ENCODE measurements at places on chromosomes 1 and 21. TPM values are rescaled to one million over a fixed set of nuclear protein-coding genes. Genes with fewer than 3 reads are reported as not detected.

CORT gene
- polyA plus RNA-seq: 0.91 TPM

TMEM183A gene
- polyA plus RNA-seq: 79.8 TPM

PKP1 gene
- polyA plus RNA-seq: 0.11 TPM

RSPH1 gene
- polyA plus RNA-seq: 15.3 TPM

TEDDM1 gene
- 0.08 TPM for polyA plus RNA-seq

MYBPH gene
- 0.32 TPM for polyA plus RNA-seq

CYP4Z1 gene
- polyA plus RNA-seq: 0.12 TPM

ANKRD45 gene
- polyA plus RNA-seq: 7.6 TPM

DISP1 gene
- polyA plus RNA-seq: 14.7 TPM

LAPTM5 gene
- polyA plus RNA-seq: 12.8 TPM

DNA sequence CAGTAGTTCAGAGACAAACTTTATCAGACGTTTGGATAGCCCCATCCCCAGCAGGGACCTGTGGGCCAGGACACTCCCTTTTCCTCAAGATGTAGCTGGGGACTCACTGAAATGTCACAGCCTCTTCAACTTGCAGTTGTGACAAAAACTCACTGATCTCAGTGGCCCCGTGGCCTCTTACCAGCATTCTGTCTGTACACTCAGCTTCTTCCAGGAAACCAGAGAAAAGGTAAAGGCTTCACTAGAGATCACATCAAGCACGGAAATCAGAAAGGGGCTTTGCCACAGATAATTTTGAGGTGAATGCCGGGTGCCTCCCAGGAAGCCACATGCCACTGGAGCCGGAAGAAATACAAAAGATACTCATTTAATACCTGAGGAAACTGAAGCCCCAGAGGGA, 122.2 kb downstream of the CCDC185 start:
- DNase-seq: no peak

GRCh38 chr1:154265586-154265985, 6.8 kb upstream of the HAX1 start:
- DNase-seq: no peak

GRCh38 chr1:229185963-229186362, 84.9 kb upstream of the RAB4A start:
- no peak for DNase-seq

- no peak for DNase-seq
These were observed 124.1 kb downstream of the DISP1 start for GRCh38 chr1:222938986-222939385.

DNA sequence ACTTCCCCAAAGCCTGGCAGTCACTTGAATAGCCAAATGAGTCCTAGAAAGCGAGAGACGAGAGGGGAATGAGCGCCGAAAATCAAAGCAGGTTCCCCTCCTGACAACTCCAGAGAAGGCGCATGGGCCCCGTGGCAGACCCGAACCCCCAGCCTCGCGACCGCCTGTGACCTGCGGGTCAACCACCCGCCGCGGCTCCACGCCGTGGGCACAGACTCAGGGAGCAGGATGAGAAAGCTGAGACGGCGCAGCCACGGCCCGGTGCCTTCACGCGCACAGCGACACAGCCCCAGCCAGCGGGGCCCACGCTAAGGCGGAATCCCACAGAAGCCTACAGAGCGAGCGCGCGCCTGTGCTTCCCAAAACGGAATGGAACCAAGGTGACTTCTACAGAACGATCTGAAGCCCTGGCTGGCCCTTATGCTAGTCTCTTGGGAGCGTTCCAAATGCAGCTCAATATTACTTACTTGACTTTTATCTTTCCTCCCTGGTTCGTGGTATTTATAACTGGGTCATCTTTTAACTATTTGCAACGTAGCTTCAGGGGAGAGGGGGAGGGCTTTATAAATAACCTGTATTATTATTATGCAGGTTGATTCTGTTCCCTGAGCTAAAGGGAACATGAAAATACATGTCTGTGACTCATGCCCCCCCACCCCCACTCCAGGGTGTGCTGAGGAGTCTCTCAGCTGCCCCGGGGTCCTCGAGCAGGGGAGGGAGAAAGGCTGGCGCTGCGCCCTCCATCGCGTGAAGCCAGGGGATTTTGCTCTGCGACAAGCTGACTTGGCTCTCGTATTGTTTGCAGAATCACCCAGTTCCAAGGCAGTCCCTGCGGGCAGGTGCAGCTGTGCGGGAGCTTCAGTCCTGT, 1.7 kb downstream of the TSPEAR start:
- DNase-seq: no peak

DNA sequence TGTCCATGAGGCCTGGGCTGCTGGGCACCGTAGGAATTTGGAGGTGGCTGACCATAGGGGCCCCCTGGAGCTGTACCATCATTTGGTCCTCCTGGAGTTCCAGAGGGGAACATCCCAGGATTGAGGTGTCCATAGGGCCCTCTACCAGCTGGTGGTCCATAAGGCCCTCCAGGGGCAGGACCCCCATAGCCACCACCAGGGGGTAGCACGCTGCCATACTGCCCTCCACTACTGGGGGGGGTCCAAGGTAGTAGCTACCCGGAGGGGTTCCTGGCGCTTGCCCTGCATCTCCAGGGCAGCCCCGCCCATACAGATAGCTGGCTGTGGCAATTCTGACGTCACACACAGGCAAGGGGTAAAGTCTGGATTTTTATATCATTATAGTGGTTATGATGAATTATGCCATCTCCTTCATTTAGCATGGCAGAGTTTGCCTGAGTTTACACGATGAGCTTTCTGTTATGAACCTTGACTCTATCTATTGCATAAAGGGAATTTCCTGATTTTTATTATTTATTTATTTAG, 13.2 kb downstream of the MDM4 start:
- DNase-seq: no peak

GRCh38 chr1:231016966-231017365, 23.1 kb downstream of the FAM89A start:
- DNase-seq: no peak

DNA sequence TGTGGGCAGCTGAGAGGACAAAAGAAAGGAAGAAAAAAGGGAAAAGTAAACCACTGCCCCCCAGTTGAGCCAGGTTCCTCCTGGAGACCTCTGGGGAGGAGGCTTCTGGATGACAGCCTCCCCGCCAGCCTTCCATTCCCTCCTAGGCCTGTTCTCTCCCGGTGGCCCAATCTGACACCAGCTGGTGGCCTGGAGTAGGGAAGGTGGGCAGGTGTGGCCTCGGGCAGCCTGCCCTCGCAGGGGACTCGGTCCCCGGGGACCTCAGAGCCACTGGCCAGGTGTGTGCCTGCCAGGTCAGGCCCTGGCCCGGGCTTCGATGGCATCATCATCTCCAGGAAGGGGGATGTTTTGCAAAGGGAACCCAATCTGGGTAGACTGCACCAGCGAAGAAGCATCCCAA, 159.0 kb downstream of the CASZ1 start:
- no peak for DNase-seq

DNA sequence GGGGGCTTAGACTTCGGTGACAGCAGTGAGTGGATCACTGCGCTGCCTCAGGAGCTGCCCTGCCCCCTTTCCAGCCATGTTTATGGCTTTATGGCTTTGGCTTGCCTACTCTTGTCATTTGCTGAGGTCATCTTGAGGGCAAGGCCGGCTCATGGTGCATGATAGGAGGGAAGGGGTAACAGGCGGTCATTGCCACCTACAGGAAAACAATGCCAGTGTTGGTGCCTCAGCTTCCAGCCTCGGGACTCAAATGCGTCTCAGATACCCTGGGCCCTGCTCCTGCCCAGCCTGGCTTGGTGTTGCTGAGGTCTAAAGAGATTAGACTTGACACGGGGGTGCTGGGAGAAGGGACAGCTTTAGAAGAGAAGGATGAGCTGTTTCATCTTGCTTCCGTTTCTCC, 14.5 kb downstream of the KDF1 start:
- DNase-seq: no peak

DNA sequence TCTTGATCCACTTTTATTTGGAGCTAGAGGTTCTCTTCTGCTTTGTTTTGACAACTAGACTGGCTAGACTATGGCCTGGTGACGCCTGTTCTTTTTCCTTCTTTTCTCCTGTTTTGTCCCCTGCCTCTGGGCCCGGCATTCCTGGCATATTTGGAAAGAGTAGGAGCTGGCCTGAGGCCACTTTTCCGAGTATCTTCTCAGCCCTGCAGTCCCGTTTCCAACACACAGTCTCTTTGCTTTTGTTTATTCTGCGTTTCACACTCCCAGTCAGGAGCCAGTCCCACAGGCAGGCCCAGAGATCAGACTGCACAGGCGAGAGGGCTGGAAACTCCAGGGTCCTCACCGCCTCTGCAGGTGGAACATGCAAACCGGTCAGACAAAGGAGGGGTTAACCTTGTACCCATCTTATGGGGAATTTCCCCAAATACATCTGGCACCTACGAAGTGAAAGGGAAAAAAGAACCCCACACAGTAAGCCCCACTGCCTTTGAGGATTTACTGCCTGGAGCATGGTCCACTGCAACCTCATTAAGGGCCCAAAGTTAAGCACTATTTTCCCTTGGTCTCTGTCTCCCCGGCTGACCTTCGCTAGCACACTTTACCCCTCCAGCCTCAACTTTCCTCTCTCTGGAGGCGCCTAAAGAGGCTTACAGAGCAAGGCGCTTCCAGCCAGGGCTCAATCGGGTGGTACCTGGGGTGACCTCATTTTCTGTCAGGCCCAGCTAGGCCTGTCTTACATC, 141.1 kb downstream of the TOMM20 start:
- DNase-seq: no peak

DNA sequence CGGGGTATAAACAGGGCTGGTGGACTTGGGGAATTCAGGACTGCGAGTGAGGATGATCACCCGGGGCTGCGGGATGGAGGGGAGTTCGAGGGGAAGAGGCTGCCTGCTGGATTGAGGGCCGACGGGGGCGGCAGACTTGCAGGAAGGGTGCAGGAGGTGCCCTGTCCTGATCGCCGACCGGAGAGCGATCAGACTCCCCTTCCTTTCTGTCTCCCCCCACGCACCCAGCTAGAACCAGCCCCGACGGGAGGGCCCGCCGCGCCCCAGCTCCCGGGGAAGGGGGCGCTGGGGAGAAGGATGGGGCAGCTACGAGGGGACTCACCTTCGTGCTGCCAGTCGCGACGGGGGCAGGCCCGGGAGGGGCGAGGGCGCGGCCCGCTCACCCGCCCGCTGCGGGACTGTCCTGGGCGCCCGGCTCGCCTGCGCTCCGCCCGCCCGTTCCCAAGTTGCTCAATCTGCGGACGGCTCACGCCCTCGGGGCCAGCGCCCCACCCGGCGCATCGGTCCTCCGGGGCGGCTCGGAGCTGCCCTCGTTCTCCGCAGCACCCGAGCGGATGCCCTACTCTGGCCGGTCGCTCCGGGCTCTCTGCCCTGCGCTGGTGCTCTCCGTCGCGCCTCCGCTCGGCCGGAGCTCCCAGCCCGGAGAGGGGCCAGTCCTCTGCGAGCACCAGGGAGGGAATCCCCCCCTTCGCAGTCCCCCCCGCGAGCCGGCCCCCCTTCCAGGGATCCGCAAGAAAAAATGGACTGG, at the start of gene RSPO1:
Gene RSPO1 (minus strand): TSS at position 649 of the 748 bp plus-strand sequence. CDS start 5,231 bp downstream, outside the sequence.
- DNase-seq: no peak

- DNase-seq: no peak
These were observed 121.2 kb downstream of the EPHB2 start for GRCh38 chr1:22831729-22832413.

DNA sequence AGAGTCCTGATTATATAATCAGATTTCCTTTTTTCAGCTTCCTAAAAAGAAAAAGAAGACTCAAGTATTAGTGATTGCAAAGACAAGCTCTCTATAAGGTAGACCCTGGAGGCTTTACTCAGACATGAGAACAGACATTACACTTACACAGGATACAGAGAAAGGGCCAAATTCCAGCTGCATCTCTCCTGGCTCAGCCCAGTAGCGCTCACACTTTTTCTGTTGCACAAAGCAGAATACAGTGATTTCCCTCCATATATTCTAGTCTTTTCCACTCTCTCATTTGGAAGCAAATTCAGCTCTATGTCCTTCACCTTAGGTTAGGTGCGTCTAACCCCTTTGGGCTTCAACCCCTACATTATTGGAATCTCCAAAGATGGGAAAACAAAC, 15.1 kb downstream of the PTPN22 start:
- no peak for DNase-seq

GRCh38 chr1:16386454-16387113, 19.5 kb downstream of the SZRD1 start:
- DNase-seq: no peak

DNA sequence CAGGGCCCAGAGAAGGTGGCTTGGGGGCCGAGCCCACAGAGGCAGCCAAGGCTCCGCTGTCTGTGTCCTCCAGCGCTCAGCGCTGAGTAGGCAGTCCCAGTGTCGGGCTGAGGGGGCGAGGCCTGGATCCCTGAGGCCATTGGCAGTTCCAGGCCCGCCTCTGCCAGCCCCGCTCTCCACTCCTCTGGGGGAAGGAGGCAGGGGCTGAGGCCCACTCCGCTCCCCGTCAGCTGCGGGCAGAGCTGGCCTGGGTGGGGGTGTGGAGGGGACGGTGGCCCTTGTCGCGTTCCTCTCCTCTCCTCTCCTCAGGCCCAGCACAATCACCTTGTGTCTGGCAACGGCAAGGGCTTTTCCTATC, 132.8 kb downstream of the CASZ1 start:
- DNase-seq: no peak

- DNase-seq: peak; percentile 51
These were observed 4.1 kb upstream of the TFAP2E start for GRCh38 chr1:35568975-35569395.

- no peak for DNase-seq
These were observed 9.8 kb downstream of the STPG1 start for GRCh38 chr1:24403806-24404205.

GRCh38 chr1:69611316-69611715, 43.6 kb downstream of the LRRC7 start:
- DNase-seq: no peak

DNA sequence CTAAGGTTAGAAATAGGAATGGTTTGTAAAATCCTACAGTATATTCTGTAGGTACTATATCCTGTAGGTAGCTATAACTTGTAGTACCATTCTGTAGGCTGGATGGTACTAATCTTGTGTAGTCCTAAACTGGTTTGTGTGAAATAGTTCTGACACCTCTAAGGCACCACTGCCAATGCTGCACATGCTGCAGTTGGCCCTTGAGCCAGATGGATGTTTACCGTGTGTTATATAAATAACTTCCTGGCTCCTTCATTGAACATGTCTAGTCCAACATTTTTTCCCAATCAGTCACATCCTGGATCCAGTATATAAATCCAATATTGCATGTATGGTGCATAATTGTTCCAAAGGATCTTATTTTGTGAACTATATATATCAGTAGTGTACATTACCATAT, 89.5 kb upstream of the GNG4 start:
- no peak for DNase-seq

DNA sequence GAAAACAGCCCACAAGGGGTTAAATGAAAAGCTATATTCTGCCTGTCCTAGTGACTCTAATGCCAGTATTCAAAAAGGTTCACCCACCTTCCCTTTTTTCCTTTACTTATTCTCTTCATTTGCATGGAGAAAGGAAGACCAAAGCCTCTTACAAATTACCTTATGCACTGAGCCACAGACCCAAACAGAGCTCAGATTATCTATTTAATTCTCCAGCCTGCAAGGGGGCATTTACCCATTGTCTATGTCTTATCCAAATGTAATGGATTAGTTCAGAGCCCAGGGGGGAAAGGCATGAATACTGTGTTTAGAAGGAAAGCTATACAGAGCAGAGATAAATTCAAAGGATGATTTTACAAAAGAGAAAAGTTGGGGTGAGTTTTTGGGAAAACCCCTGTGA, 388.5 kb downstream of the OMA1 start:
- no peak for DNase-seq
